ENCODE measurements at places on chromosomes 12 and 14.
A peak's percentile ranks its signal among the peaks of the same experiment; 100 is the strongest.

- no peak for DNase-seq
Measured at GRCh38 chr12:26331960-26332359, 136.6 kb downstream of the SSPN start.

DNA sequence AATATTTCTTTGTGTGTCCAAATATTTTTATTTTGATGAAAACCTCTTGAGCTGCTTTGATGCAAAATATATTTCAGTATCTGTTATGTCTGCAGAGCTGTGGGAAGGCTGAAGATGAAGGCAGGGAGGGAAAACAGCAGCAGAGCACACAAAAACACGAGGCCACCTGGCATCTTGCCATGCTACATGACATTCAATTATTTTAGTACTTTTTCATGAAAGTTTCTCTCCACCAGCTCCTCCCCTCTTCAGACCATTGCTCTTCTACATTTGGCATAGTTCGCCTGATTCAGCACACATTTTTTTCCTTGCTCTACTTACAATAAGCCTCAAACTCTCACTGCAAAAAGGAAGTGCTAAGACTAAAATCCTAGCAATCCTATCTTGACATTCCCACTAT lies 4.6 kb upstream of the ALX1 start:
- no peak for DNase-seq

DNA sequence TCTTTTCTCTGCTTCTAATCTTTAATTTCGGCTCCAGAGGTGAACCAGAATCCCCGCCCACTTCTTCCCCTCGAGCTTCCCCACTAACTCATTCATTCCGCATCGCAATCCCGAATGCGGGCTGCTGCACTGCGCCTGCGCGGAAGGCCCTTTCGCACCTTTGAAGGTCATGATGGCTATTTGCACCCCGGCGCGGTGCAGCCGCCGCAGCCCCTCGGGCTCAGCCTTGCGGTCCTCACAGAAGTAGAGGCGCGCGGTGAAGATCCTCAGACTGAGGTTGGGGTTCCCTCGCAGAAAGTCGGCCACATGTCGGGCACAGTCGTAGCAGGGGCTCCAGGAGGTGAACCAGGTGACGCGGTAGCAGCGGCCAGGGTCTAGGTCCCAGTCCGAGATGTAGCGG lies 7.6 kb downstream of the AICDA start:
- DNase-seq, result no peak

DNA sequence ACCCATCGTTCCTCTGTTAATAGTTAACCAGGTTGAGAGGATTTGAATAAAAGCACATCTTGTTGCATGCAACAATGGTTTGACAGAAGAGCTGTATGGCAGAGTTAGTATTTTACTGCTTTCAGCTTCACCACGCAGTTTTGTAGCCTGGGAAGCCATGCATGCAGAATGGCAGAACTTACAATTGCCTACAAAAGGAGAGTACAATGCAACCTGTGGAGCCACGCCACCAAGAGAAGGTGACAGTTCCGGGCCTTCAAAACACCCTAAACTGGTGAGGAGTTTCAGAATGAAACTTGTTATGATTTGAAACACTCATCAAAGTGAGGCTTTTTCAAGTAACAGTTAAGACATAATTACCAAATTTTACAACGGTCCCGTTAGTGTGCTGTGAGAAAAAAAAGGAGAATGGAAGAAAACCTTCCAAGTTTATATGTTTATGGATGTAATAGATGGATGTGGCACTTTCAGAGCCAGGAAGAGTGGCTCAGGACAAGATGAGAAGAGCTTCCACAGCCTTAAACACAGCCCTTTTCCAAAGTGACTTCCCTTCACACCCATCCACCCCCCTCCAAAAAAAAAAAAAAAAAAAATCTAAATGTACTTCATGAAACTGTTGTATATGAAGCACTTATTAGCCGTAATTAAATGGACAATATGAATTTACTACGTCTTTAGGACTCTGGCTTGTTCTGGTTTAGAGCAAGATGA lies 158.7 kb downstream of the EGLN3 start:
- DNase-seq, result no peak

DNA sequence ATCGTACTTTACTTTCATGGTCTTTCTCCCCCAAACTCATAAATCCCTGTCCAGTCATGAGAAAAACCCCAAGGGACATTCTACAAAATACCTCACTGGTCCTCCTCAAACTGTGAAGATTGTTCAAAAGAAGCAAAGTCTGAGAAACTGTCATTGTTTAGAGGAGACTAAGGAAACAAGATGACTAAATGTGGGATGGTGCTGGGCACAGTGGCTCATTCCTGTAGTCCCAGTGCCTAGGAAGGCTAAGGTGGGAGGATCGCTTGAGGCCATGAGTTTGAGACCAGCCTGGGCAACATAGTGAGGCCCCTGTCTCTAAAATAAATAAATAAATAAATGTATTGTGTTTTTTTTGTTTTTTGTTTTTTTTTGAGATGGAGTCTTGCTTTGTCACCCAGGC lies 74.2 kb upstream of the SCAF11 start:
- DNase-seq, result no peak

DNA sequence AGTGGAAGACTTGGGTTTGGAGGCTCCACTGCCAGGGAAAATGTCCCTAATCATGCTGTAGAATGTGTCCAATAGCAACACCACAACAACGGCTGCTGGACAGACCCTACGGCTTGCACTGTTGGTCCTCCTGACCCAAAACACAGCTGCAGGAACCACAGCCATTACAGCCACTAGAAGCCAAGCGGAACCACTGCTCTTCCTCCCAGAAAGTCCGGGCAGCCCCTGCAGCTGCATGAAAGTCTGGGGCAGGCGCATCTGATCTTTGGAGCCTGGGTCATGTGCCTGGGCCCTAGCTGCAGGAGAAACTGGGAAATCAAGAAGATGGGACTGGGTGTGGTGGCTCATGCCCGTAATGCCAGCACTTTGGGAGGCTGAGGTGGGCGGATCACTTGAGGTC lies 124.7 kb upstream of the METAP2 start:
- no peak for DNase-seq

DNA sequence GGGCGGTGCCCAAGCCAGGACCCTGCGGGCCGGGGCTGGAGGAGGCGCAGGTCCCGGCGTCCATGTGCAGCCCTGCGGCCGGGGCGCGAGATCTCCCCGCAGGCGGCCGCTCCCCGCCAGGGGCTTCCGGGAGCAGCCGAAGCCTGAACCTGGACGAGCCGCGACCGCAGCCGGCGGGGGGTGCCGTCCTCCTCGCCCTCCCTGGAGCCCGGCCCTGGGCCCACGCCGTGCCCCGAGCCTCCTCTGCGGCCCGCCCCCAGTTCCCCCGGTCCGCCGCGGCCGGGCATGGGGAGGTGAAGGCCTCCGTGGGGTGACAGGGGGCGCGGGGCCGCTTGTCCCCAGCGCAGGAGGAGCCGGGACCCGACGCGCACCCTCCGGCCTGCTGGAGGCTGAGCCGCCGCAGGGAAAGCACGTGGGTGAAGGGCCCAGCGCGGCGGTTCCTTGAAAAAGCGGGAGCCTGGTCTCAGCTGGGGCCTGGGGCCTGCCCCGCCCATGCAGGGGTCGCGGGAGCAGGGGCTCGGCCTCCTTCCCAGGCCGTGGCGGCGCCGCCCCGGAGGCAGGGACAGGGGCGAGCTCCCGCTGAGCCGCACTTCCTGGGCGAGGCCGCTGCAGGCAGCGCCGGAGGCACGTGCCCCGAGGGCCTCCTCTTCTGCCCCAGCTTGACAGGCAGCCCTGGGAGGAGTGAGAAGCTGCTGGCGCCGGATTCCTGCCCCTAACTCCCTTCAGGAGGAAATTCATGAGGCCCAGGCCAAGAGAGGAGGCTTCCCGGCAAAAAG lies 55.6 kb upstream of the PPP2R5C start:
- peak; percentile 10 for DNase-seq

- DNase-seq, result no peak
Measured at GRCh38 chr14:24681056-24681455, 47.1 kb upstream of the GZMB start.

- DNase-seq, result no peak
Measured at GRCh38 chr12:21786041-21786531, 11.6 kb upstream of the KCNJ8 start.

DNA sequence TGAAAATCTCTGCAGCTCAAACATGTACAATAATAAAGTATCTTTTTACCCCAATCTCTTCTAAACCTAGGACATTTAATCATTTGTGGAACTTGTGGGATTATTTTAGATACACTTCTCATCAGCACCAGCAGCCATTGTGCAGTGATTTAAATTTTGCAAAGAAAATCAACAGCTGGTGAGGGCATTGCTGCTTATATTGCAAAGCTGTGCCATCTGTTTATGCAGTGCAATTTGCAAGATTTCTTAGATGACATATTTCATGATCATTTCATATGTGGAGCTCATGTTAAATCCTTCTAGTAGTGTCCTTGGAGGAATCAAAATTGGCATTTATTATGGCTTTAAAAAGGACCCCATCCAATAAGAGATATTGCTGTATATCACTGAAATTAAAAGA lies 320.7 kb downstream of the BTG1 start:
- DNase-seq, result no peak

- no peak for DNase-seq
Measured at GRCh38 chr14:32900547-32900946, 38.1 kb upstream of the NPAS3 start.

- no peak for DNase-seq
Measured at GRCh38 chr12:55734595-55734994, 5.8 kb upstream of the CD63 start.

GRCh38 chr12:92621833-92622232 lies 81.0 kb upstream of the PLEKHG7 start:
- no peak for DNase-seq

GRCh38 chr12:103469719-103470118 lies 26.0 kb downstream of the C12orf42 start:
- no peak for DNase-seq

DNA sequence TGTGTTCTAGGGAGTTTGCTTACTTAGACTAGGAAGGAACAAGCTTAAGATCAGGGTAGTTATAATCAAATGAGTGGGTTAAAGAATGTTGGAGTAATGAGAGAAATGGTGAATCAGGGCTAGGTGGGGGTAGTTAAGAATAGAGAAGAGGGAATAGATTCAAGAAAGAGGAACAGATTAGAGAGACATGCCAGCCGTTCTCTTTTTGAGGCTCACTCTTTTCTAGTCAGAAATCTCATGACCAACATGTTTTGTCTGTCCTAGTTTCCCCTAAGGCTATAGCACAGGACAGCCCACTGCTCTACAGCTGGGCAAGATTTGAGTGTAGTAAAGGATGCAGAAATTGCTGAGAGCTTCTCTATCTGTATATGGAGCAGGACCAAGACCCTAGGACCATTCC lies 258.4 kb downstream of the AKAP6 start:
- no peak for DNase-seq

- DNase-seq, result no peak
Measured at GRCh38 chr12:42525444-42525843, 64.1 kb downstream of the PRICKLE1 start.

GRCh38 chr12:43094886-43095575 lies 457.0 kb downstream of the ADAMTS20 start:
- peak; percentile 23 for DNase-seq
